Caki2 (cell line): ENCODE measurements at places on chromosomes 1 and 21. TPM values are rescaled to one million over a fixed set of nuclear protein-coding genes. Genes with fewer than 3 reads are reported as not detected.

DNA sequence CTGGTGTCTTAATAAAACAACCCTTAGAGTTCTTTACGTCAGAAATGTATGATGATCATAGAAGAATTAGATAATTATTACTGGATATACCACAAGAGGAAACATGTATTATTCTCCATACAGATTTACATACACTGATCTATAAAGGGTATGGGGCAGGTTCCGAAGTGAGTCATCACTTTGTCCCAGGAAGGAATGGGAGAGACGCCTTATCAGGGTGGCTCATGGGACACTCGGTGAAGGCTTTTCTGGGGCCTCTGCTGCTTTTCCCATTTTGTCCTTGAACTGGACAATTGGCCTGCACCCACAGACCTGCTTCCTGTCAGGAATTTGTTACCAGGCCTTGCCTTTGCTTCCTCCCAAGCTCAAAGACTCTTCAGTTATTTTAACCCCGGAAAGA is 233.8 kb upstream of the RUNX1 start:
- DNase-seq: no peak

DNA sequence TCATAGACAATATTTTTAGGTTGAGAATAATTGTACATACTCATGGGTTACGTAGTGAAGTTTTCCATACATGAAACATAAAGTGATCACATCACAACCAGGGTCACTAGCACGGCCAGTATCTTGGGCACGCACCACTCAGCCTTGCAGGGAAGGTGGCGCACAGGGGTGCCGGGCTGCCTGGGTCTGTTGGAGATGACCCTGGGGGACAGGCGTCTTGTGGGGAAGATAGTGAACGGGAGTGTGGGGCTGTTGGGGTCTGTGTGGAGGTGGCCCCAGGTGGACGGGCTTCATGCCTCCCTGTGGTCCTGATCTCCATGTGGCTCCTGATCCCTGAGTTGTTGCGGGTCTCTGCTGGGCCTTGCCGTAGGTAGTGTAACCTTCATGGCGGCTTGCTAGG is 38.3 kb upstream of the PRSS38 start:
- DNase-seq: no peak

- no peak for DNase-seq
These were observed 234.1 kb downstream of the SDCCAG8 start for GRCh38 chr1:243489681-243490546.

DNA sequence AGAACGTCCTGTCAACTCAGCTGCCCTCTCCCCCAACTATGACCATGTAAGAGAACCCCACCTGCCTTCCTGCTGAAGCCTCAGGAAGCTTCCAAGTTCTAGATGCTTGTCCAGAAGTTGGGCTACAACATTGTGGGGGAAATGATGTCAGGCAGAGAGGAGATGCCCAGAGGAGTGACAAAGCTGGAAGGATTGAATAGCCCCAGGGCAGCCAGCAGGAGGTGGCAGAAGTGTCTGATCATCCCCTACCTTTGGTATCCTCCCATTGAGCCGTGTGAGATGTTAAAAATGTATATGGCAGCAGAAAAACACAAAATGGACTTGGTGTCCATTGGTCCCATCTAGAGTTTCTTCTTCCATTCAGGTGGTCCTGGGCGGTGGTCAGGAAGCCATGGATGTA is 6.6 kb downstream of the EIF3I start:
- no peak for DNase-seq

GRCh38 chr1:241917487-241917886 is 40.1 kb upstream of the BECN2 start:
- DNase-seq: no peak

DNA sequence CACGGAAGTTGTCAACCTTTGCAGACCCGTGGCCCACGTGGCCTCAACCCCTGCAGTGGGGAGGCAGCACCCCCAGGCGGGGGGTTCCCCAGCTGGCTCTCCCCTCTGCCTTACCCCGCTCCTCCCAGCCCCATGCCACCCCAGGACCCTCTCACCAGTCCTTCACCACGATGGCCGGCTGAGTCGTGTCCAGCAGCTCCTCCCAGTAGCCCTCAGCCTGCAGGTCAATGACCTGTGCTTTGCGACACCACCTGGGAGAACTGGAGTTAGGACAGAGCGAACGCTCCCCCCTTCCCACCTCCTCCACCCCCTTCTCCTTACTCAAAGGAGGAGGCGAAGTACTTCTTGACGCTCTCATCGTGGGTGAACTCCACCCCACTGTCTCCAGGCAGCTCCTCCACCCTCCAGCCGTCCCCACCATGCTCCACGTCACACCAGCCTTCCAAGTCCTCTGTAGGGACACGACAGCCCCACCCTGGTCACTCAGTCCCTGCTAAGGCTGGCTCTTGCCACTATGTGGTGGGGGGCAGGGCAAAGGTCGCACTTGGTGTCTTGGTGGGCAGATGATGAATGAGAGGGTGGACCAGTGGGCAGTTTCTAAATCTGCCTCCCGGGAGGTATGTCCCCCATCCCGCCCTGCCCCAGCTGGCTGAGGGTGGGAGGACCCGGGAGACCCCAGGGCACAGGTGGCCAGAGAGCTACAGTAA is 4.5 kb downstream of the FBXO2 start:
- no peak for DNase-seq

DNA sequence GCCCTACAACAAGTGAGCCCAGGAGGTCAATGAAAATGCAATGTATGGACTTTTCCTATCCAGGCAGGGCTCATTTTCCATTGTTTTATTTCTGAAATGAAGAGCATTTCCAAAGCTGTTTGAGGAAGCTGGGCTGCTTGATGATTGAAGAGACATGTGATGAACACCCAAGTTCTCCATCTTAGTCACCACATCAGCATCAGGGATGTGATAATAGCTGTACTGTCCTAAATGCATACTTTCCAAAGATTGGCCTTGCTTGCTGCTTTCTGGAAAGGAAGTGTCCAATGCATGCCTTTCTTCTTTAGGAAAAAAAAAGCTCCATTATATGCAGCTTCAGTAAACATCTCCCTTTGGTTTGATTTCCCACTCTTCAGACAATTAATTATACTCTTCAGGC is 425.9 kb upstream of the RUNX1 start:
- DNase-seq: no peak

- DNase-seq: no peak
These were observed 201.6 kb downstream of the SLC35F3 start for GRCh38 chr1:234106032-234106431.

DNA sequence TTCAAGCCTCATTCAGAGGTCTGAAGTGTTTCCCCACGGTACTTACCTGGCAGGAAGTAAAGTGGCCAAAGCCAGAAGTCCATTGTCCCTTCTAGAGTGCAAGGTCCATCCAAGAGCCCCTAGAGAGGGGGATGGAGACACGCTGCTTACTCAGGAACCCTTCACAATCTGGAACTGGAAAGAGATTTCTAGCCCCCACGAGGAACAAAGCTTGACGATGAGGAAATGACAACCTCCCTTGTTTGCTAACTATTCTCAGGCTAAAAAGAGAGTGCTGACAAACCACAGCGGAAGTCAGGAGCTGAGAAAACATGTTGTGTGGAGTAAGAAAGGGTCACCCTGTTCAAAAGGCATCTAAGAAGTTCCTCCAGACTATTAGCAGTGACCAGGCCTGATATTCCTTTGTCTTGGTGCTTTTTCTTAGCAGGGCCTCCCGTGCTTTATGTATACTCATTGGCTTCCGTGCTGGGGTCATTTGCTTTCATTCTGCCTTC is at the start of gene FCMR:
Gene FCMR, minus strand, starts transcription at position 170 of the 494 bp plus-strand sequence. Its CDS starts 87 bp downstream, at position 83.
- DNase-seq: no peak

Gene RHEX
- total RNA-seq: 0.14 and 1.1 TPM in 2 replicates

Gene KIF21B
- total RNA-seq: 0.14 TPM in 1 of 2 replicates, not detected in the other

Gene PEX14
- 13.8 and 24.9 TPM in 2 replicates for total RNA-seq

Gene ARMH1
- total RNA-seq: not detected in 2 replicates

Gene FBLIM1
- total RNA-seq: 7.0 and 9.3 TPM in 2 replicates

Gene ZMYND12
- total RNA-seq: 0.68 TPM in 1 of 2 replicates, not detected in the other
